ENCODE measurements at places on chromosomes 12 and 14.

DNA sequence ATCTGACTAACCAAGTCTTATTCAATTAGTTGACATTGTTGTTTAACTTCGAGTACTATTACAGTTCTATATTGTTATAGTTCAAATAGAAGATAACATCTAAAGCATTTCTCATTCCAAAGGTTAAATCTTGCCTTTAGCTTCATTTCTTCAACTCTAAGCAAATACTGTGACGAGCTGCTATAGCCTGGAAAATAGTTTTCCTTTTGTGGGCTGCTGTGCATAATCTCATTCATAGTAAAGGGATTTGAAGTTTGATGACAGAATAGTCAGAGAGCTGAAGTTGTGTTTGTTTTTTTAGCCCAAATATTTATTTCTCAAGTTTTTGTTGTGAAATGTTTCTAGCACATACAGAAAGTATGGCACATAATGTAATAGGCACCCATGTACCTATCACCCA lies 13.4 kb downstream of the PSEN1 start:
- no peak for DNase-seq

GRCh38 chr14:42090122-42090521 lies 483.4 kb downstream of the LRFN5 start:
- no peak for DNase-seq

DNA sequence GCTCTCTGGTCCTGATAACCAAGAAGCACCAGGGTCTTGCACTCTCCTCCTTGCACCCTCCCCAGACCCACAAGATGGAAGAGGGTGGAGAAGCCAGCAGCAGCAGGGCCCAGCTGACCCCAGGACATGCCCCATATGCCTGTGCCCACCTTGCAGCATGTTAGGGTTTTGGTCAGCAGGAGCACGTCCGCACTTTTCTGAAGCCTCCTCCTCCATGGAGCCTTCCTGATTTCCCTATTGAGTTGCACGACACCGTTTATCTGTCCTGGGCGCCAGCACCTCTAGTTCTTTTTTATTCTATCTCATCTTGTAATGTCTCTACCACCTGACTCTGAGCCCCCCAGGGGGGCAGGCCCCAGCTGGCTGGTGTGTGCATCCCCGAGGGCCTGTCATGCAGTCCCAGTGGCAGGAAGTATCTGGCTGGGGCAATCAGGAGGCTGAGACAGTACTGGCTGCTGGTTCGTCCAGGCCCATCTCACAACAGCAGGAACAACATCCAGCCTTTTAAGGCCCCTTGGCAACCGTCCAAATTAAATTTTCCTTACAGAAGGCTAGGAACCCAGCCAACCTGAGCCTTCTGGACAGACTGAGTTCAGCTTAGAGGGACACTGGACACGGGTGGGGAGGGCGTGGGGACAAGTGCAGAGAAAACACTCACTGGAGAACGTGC lies 39.6 kb downstream of the CCDC85C start:
- DNase-seq: no peak

DNA sequence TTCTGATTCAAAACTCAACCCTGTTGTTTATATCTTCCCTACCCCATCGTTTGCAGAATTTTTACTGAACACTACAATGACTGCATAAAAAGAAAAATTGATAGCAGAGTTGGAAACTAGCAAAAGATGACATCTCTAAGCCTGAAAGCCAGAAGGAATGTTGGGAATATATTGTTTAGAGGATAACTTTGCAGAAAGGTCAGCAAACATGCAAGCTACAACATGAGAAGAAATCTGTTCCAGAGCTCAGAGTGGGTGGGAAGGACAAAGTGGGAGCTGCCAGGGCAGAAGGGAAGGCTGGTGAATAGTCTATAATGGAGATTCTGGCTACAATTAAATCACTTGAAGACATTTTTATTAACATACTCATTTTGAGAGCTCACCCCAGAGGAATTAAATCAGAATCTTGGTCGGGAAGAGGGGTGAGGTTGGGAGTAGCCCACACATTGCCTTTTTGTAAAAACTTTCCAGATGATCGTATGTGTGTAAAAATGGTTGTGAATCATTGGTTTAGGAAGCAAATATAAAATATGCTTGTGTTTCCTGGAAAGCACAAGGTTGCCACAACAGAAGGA lies 574.8 kb downstream of the FLRT2 start:
- DNase-seq: no peak

DNA sequence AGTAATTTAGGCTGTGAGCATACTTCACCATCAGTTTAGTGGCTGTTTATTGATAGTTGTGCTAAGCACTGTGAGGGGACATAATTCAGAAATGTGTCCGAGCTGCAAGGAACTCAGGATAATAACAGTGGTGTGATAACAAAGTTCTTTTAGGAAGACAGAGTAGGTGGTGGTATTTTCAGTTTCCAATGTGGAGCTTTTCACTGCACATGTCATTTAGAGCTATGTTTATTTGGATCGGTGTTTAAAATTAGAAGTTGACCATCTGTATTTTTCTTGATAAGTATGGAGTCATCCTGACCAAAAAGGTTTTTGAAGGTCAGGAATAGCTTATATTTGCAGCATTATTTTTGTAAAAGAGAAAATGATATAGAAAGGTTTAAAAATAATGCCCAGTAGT lies 443.5 kb downstream of the TMTC2 start:
- no peak for DNase-seq

- DNase-seq: no peak
Observed at GRCh38 chr12:94676031-94676641, 25.8 kb upstream of the TMCC3 start.

- DNase-seq: no peak
Observed at GRCh38 chr12:12561371-12562015, 1.2 kb downstream of the DUSP16 start.

- DNase-seq: no peak
Observed at GRCh38 chr14:69838881-69839416, 40.3 kb upstream of the SMOC1 start.

DNA sequence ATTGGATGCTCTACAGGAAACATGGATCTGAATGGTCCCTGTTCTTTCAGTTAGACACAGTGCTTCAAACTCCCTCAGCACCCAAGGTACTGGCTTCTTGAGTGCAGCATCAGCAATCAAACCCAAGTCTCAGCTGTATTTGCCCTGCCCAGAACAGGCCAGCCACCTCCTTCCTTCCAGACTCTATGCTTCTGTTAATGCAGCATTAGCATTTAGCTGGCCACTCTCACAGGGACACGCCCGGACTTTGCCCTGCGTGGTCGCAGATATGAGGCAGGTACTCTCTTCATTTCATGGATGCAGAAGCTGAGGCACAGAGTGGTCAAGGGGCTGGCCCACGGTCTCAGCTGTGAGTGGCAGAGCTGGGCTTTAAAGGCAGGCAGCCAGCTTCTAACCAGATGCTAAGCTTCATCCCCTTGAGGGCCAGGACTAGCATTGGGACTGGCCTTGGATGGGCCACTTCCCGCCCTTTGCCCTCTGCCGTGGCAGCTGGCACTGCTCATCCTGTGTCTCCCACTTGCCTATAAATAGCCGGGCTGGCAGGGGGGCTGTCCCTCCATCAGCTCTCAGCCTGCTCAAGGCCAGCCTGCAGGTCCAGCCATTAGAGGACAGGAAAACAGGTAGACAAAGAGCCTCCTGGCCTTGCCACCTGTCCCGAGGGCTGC lies 1.5 kb upstream of the SLC25A47 start:
- DNase-seq: no peak

GRCh38 chr12:14907953-14908352 lies 22.3 kb upstream of the MGP start:
- DNase-seq: no peak

- DNase-seq: no peak
Observed at GRCh38 chr12:63018273-63018672, 83.3 kb upstream of the PPM1H start.

- DNase-seq: no peak
Observed at GRCh38 chr12:50555471-50555885, 50.7 kb downstream of the DIP2B start.

GRCh38 chr12:42130672-42131402 lies 13.8 kb downstream of the GXYLT1 start:
- DNase-seq: no peak

GRCh38 chr14:36751920-36752319 lies 90.3 kb downstream of the PAX9 start:
- DNase-seq: no peak

GRCh38 chr14:58755031-58755925 lies 117.5 kb downstream of the DACT1 start:
- no peak for DNase-seq

- no peak for DNase-seq
Observed at GRCh38 chr12:46439793-46440511, 67.4 kb upstream of the SLC38A2 start.

GRCh38 chr14:100432652-100433427 lies 109.7 kb downstream of the SLC25A47 start:
- DNase-seq: no peak

- DNase-seq: no peak
Observed at GRCh38 chr14:91152499-91152898, 38.6 kb downstream of the DGLUCY start.

DNA sequence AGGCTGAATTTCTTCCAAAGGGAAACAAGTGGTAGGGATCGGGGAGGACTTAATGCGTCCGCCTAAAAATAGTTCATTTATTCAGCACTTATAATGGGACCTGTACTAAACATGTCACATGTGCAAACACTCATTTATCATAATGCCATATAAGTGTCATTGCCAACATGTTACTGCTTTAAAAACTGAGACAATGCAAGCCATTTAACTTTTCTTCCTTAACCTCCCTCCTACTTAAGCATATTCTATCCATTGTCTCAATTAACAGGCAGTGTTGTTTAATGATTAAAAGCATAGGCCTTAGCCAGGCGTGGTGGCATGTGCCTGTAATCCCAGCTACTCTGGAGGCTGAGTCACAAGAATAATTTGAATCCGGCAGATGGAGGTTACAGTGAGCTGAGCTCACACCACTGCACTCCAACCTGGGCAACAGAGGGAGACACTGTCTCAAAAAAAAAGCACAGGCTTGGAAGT lies 13.5 kb upstream of the SCFD1 start:
- DNase-seq: no peak

- no peak for DNase-seq
Observed at GRCh38 chr12:49895773-49896172, 7.9 kb downstream of the FAIM2 start.

- no peak for DNase-seq
Observed at GRCh38 chr12:49806321-49806813, 21.8 kb downstream of the NCKAP5L start.

DNA sequence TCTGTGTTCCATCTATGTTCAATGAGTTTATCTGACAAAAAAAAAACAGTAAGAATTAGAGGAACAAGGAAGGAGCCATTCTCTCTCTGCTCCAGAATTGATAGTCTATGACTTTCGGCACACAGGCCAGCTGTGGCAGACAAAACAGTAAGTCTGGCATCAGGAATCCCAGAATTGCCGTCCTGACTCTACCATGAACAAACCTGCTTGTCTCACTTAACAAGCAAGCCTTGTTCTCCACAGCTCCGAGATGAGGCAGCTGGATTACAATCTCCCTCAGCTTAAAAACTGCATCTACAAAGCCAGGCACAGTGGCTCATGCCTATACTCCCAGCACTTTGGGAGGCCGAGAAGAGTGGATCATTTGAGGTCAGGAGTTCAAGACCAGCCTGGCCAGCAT lies 153.6 kb upstream of the TMCC3 start:
- no peak for DNase-seq

- DNase-seq: no peak
Observed at GRCh38 chr12:50211392-50212070, 44.4 kb upstream of the CERS5 start.

DNA sequence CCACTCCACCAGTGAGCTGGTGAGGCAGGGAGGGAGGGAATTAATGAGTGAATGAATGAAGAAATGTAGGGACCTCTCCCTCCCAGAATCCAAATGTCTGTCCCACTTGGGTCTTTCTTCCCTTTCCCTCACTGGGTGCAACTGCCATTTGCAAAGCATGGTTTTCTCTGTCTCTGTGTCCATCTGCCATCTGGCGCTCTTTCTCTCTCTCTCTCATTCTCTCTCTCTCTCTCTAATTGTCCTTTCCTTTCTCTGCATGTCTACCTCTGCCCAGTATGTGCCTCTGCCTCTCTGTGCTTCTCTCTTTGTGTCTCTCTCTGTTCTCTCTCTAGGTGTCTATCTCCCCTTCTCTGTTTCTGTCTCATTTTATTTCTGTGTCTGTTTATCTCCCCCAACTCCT lies 102.7 kb downstream of the CMKLR1 start:
- DNase-seq: no peak

- DNase-seq: no peak
Observed at GRCh38 chr12:121713257-121713777, 765 bp downstream of the TMEM120B start.

- no peak for DNase-seq
Observed at GRCh38 chr14:104384776-104385071, 194.8 kb upstream of the C14orf180 start.

DNA sequence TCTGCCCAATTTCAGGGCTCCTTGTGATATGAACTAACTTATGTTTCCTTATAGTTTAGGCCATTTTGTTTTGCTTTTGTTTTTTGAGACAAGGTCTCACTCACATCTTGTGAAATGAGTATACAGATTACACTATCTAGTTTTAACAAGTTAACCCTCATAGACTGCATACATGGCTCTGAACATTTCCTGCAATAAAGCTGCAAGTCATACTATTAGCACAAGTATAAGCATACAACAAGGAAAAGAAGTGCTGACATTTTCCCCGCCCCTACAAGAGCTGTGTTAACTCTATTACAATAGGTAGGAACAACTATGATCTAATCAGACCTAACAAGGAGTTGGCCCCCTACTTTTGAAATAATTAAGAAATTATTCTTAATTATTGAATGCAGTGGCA lies 35.9 kb downstream of the CCDC177 start:
- DNase-seq: no peak

DNA sequence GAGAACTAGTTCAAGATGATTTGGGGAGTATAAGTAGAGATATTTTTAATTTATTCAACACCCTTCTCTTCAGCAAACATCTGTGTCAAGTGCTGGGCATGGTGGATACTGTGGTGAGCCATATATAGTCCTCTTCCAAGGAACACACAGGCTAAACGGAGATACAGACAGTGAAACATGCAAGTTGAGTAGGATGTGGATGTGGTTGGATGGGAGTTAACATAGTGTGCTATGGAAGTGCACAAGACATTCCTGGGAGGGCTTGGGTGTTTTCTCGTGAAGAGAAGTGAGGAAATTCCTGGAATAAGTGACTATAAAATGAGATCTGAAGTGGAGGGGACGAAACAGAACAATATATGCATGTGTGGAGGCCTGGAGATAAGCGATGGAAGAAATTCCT lies 181.1 kb upstream of the NPAS3 start:
- DNase-seq: no peak

GRCh38 chr14:63470962-63471793 lies 72.0 kb downstream of the PPP2R5E start:
- DNase-seq: no peak

GRCh38 chr12:64027311-64027710 lies 182.8 kb downstream of the SRGAP1 start:
- no peak for DNase-seq

DNA sequence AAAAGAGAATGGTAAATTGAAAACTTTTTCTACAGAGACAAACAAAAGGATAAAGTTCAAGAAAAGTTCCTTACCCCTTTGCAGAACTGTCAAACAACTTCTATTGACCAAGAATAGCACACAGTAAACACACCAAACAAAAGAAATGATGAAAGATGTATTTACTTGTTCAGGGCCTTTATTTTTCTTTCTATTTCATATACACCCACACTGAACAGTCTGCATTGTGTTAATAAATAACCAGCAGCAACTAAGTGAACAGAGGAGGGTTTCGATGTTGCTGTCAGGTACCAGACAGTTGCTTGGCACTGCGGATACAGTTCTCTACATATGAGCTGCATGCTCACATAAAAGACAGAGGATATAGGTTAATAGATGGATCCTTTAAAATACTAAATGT lies 122.1 kb downstream of the SOX5 start:
- no peak for DNase-seq

- DNase-seq: no peak
Observed at GRCh38 chr12:132375747-132376463, 46.5 kb upstream of the GALNT9 start.

Measured in 8988T (cell line).